ENCODE measurements at places on chromosomes 3 and 15. TPM values are rescaled to one million over a fixed set of nuclear protein-coding genes. Genes with fewer than 3 reads are reported as not detected.
A peak's percentile ranks its signal among the peaks of the same experiment; 100 is the strongest.

GRCh38 chr3:178456621-178457285 lies 79.5 kb upstream of the KCNMB2 start:
- no peak for DNase-seq

- no peak for DNase-seq
These were observed 248.0 kb upstream of the TBC1D5 start for GRCh38 chr3:17990390-17990789.

GRCh38 chr15:58182460-58183163 lies 44.4 kb downstream of the AQP9 start:
- peak; percentile 71 for DNase-seq

DNA sequence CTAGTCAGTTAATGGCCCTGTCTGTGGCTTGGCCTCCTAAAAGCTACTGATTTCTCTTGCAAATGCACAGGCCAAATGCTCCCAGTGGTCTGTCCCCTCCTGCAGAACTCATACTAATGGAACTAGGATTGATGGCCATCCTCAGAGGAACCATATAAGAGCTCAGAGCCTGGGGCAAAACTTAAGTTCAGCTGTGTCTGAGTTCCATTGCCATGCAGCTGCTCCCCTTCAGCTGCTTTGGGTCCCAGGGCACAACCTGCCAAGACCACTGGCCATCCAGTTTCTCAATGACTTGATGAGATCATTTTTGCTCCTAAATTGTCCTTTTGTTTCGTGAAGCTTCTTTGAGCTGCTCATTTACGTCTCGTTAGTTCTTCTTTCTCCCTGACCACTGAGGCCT lies 529.5 kb upstream of the TBL1XR1 start:
- no peak for DNase-seq

The MST1 gene
- 2.9 TPM for total RNA-seq

The MAP1A gene
- total RNA-seq = 108 TPM

The ATP2B2 gene
- not detected for total RNA-seq

All from fibroblast of the aortic adventitia (primary cell).